ENCODE measurements at places on chromosomes 4 and X.

GRCh38 chr4:13545394-13545808, 1.1 kb upstream of the NKX3-2 start:
- no peak for DNase-seq

- DNase-seq: no peak
Measured at GRCh38 chr4:79175716-79176115, 150.1 kb downstream of the NAA11 start.

- no peak for DNase-seq
Measured at GRCh38 chr4:1380368-1381151, 25.7 kb downstream of the NKX1-1 start.

GRCh38 chr4:98260047-98260578, 1.1 kb upstream of the RAP1GDS1 start:
- no peak for DNase-seq

GRCh38 chr4:136489101-136489500, 1043.2 kb downstream of the PCDH18 start:
- DNase-seq: no peak

DNA sequence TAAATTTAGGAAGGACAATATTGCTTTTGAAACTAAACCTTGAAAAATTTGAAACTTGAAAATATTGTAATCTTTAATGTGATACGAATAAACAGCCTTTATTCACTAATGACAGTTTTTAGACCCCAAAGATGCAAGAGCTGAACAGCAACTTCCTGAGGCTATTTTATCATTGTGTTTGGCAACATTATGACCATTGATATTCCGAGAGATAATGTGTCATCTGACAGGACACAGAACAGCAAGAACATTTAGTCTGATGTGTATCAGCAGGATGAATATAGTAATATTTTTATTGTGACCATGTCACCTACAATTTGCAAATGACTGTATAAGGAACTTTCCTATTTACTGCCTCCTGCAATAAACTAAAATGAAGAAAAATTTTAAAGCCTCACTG, 316.0 kb downstream of the ADAM29 start:
- peak; percentile 39 for DNase-seq

GRCh38 chr4:47473141-47473750, 9.7 kb upstream of the COMMD8 start:
- no peak for DNase-seq

- no peak for DNase-seq
Measured at GRCh38 chr4:121794505-121795188, 6.5 kb upstream of the EXOSC9 start.

- DNase-seq: no peak
Measured at GRCh38 chrX:13491061-13491460, 78.3 kb upstream of the EGFL6 start.

DNA sequence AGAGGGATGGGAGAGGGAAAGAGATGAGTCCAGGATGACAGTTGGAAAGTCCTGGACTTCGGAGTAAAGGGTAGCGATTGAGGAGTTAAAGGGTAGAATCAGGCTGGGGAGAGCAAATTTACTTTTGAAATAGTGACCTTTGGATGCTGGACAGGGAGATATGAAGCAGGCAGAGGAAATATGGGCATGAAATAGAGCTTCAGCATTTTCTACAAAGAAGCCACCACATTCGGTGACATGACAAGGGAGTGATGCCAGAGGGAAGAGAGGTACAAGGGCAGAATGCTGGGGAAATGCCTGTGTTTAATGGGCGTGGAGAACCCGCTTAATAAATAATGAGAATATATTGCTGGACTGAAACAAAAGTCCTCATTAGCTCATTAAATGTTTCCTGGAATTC, 92.7 kb downstream of the TBL1X start:
- no peak for DNase-seq

DNA sequence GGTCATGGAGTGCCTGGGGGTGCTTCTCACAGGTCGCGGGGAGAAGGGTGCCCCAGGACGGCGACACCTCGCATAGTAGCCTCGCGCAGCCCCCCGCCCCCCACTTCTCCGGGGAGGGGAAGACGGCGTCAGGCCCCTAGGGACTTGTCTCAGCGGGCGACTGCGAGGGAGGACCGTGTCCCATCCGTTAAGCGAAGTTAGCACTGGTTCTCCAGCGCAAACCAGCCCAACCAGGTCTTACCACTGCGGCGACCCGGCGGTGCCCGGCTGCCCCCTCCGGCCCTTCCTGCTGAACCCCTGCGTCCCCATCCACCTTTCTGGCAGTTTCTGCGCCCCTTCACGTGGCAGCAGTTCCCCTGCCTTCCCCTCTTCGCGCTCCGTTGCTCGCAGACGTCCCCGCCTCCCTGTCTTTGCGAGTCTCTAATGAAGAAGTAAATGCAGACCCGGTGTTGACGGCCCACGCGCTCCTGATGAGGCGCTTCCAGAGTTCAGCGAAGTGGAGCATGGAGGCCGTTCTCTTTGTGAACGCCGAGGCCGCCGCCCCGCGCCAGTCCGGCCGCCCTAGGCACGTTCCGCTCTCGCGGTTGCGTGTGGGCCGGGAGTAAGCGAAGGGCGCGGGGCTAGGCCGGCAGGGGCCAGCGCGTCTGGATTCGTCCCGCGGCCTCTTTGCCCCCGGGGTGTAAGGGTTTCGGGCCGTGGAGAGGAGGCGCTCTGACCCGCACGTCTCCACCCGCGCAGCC, 3.0 kb downstream of the SLIT2 start:
- no peak for DNase-seq

DNA sequence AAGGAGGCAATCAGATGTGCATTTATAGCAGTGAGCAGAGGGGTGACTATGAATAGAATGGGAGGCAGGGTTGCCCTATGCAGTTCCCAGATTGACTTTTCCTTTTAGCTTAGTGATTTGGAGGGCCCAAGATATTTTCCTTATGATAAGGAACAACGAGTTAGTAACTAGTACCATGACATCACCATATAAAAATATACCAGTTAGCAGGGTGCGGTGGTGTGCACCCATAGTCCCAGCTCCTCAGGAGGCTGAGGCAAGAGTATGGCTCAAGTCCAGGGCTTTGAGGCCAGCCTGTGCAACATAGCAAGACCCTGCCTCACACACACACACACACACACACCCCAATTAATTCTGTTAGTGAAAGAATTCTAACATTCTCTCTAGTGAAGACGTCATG, 53.0 kb downstream of the IL13RA2 start:
- no peak for DNase-seq

- peak; percentile 59 for DNase-seq
Measured at GRCh38 chr4:8537041-8537461, 43.1 kb upstream of the GPR78 start.

- peak; percentile 83 for DNase-seq
Measured at GRCh38 chr4:186676531-186677161, 47.0 kb downstream of the FAT1 start.

GRCh38 chr4:172243551-172243950, 430.3 kb downstream of the GALNTL6 start:
- DNase-seq: no peak

- no peak for DNase-seq
Measured at GRCh38 chr4:39510348-39510929, 16.8 kb downstream of the UGDH start.

- DNase-seq: no peak
Measured at GRCh38 chrX:19906293-19906692, 18.9 kb upstream of the SH3KBP1 start.

DNA sequence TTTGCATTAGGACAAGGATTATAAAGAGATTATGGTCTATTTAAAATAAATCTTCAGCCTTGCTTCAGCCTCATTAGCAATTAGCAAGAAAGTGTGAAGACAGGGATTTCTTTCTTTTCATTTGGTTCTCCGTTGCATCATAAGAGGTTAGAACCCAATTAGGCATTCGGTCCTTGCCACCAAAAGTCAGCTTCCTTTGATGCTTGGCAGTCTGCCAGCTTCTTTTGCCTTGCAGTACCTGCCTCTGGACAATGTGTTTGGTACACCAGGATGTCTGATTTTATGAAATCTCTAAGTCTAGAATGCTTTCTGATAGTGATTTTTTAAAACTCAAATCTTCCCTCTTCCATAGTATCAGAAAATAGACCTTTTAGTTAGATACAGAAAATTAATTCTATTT, 12.4 kb downstream of the SMIM20 start:
- DNase-seq: no peak

DNA sequence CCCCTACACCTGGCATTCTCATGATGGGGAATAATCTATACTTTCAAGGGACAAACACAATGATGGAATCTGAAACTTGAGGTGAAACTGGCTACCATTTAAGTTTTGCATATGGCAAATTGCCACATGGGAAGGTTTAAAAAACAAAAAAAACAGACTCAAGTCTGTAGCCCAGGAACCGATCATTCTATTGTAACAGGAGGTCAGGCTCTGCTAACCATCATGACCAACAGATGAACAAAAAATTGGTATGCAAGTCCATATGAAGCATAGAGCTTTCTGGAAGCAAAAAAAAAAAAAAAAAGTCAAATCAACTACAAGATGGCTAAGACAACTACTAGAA, 594.3 kb upstream of the DIPK2B start:
- no peak for DNase-seq

GRCh38 chr4:15443371-15444160, 15.7 kb downstream of the C1QTNF7 start:
- no peak for DNase-seq

DNA sequence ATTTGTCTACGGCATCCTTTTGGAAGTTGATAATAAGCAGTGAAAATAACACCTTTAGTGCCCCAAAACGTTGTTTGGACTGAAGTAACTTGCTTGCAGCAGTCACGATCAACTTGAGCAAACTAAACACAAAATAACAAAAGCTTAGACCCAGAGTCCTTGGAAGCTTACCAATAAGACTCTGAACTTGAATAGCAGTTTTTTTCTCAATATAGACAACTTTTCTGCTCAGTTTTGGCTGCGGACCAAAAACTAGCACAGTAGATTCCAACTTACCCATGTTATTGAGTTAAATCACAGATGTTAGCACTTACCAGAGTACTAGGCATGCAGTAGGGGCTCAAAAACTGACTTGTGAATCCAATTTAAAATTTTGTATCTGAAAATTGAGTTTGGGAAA, 746.9 kb downstream of the PCDH19 start:
- no peak for DNase-seq

DNA sequence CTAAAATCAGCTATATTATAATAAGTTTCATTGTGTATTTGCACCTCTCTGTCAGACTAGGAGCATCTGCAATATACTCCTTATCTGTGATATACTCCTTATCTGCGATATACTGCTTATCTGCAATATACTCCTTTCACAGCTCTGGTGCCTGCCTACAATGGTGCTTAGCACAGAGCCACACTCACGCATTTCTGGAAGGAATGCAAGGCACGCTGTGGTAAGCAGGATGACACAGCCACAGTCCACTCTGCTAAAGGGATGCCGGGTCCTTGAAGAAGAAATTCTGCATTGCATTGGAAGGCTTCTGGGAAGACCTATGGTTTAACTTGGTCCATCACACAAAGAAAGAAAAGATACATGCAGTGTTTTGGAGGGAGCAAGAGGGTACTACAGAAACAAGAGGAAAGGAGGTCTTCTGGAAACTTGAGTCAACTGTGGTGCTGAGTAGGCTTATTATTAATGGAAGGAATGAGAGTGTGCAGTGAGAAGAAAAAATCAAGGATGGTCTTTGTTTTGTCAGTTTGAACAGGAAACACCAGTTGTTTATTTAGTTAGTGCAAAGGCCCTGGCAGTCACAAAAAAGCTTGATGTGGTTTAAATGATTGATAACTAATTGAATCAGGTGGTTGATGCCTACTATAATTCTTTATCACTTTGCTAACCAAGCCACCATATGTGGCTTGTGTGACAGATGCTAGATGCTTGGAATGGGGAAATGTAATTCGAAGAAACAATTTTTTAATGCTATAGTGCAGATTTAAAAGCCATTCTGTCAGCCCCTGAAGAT, 342.3 kb downstream of the GRXCR1 start:
- DNase-seq: no peak

DNA sequence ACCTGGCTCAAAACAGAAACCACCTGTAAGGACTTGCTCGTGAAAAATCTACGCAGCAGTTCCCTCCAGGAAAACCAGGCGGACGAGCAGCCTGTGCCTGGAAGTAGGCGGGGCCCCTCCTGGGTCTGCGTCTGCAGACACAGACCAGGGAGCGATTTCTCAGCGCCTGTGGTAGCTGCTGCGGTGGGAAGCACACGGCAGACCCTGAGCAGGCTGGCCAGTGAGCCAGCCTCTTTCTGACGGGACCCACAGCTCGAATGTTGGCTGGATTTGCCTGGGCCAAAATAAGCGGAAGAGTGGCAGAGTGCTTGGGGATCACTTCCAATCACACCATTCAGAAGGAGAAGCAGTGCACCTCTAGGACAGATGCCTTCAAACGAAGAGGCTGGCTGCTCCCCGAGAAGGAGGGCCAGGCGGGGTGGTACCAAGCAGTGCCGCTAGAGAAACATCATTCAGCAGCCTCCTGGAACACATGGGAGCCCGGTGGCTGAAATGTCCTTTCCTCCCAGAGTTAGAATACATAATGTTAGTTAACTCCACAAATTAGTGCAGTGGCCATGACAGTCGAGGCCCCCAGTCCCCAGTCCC, 85.9 kb downstream of the GATB start:
- no peak for DNase-seq

- DNase-seq: no peak
Measured at GRCh38 chrX:10001496-10001895, 34.3 kb downstream of the CLDN34 start.
